ENCODE measurements at places on chromosomes 12 and 14. TPM values are rescaled to one million over a fixed set of nuclear protein-coding genes. Genes with fewer than 3 reads are reported as not detected.

- H3K36me3 ChIP-seq = no peaks in the 10 kb centered on the region
- H3K27ac ChIP-seq = no peak overlapping the region
- no peaks in the 10 kb centered on the region for H3K27me3 ChIP-seq
These were observed 56.6 kb downstream of the RNFT2 start for GRCh38 chr12:116794725-116795124.

PTCSC3 gene
- not detected for total RNA-seq

TIMELESS gene
- total RNA-seq = 4.0 TPM

GRCh38 chr14:69287098-69288010, 27.4 kb downstream of the GALNT16 start:
- H3K4me1 ChIP-seq = no peaks in the 10 kb centered on the region
- H3K4me3 ChIP-seq = no peak overlapping the region
- DNase-seq = no peak
- no peaks in the 10 kb centered on the region for H3K27me3 ChIP-seq

DNA sequence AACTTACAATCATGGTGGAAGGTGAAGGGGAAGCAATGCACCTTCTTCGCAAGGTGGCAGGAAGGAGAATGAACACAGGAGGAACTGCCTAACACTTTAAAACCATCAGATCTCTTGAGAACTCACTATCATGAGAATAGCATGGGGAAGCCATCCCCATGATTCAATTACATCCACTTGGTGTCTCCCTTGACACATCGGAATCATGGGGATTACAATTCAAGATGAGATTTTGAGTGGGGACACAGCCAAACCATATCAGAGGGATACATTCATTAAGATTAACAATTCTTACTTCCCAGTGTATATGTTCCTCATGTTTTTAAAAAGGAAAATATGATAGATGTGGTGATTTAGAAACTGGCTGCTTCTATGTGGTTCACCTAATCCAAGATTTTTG, 117.9 kb downstream of the PDE3A start:
- no peaks in the 10 kb centered on the region for H3K27me3 ChIP-seq

DNA sequence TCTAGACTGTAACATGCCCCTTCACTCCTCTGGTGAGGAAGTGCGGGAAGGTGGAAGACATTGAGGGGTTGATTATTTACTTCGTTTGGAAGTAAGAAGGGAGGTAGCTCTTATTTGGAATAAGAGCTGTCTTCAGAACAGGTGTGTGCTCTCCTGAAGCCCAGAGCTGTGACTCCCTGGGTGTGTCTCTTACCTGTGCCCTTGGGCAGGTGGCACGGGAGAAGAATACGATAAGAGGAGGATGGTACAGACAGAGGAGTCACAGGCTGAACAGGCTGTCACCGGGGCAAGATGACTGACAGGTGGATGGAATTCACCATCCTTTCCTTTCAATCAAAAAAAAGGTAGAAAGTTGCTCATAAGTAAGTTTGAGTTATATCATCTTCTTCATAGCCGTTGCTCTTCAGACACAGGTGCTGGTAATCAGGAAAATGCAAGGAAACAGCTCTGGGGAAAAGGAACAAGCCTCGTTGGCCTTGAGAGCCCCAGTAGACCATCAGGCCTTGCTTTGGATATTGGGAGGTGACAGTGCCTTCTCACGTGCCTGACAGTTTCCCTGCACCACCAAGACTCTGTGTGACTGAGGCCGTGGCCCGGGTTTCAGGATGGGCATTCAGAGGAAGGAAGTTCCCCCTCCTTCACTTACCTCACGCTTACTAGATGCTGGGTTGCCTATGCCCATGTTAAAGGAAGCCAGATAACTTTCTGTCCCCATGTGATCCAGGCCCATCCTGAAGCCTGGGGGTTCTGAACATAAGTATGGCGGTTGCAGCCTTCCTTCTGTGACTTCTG, 120.4 kb downstream of the ETV6 start:
- H3K27ac ChIP-seq = no peak overlapping the region
- no peak for DNase-seq
- H3K36me3 ChIP-seq = no peaks in the 10 kb centered on the region
- no peaks in the 10 kb centered on the region for H3K27me3 ChIP-seq
- no peak overlapping the region for H3K4me3 ChIP-seq
- peaks cover 15% of the 10 kb centered on the region for H3K4me1 ChIP-seq

DNA sequence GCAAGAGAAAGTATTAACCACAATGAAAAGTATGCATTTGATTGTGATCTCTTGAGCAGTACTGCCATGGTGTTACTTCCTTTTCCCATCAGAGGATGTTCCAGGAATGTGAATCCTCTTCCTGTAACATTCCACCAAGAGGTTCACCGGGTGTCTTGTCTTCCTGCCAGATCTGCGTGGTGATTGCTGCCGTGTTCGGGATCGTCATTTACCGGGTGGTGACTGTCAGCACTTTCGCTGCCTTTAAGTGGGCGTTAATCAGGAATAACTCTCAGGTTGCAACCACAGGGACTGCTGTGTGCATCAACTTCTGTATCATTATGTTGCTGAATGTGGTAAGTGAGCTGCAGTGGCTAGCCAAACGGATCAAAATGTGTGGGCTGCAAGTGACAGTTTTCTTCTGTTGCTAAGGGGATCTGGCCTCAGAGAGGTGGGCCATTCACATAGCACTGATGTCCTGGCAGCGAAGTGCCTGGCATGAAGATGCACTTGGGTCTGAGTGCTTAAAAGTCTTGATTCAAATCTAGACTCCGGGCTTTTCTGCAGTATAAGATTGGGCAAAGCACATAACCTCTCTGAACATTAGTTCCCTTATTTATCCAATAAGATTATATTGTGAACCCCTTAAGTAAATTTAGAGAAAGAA, 123.4 kb downstream of the SLC5A8 start:
- H3K4me1 ChIP-seq = no peaks in the 10 kb centered on the region
- no peak overlapping the region for H3K27ac ChIP-seq
- H3K36me3 ChIP-seq = no peaks in the 10 kb centered on the region
- DNase-seq = no peak

DNA sequence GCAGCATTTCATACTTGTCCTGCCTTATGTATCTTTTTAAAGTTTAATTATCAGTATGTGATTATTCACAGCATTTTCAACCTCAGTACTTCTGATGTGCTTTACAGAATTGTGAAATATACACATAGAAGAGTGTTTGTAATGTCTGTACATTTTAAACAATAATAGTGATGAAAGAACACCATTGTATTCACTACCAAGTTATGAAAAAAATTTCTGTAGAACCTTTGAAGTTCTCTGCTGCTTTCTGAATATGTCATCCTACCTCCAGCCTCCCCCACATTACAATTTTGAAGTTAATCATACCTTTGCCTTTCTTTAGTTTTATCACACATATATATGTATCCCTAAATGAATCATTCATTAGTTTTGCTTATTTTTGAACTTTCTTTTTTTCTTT, 24.8 kb downstream of the FRMD6 start:
- no peak overlapping the region for H3K27ac ChIP-seq
- no peaks in the 10 kb centered on the region for H3K36me3 ChIP-seq
- H3K4me1 ChIP-seq = no peaks in the 10 kb centered on the region
- H3K4me3 ChIP-seq = no peak overlapping the region
- DNase-seq = no peak

LYZ gene
- 14.7 TPM for total RNA-seq
